Activated CD4-positive, alpha-beta T cell treated with anti-CD3 and anti-CD28 coated beads, Interleukin-2, amount 50 U/mL, for 24 hours (primary cell): ENCODE measurements at places on chromosomes 16 and 17.

GRCh38 chr16:1771188-1771863 is at the start of gene NME3:
NME3 (minus strand) TSS chr16:1771543; CDS start chr16:1771534, 9 bp downstream.
- peak; percentile 70 for DNase-seq

- DNase-seq, result no peak
Measured at GRCh38 chr17:28057731-28058246, 15.3 kb downstream of the NLK start.

- DNase-seq, result no peak
Measured at GRCh38 chr17:2776589-2777241, 19.5 kb upstream of the RAP1GAP2 start.

GRCh38 chr17:34451313-34451712 is 88.3 kb upstream of the CCL1 start:
- no peak for DNase-seq

DNA sequence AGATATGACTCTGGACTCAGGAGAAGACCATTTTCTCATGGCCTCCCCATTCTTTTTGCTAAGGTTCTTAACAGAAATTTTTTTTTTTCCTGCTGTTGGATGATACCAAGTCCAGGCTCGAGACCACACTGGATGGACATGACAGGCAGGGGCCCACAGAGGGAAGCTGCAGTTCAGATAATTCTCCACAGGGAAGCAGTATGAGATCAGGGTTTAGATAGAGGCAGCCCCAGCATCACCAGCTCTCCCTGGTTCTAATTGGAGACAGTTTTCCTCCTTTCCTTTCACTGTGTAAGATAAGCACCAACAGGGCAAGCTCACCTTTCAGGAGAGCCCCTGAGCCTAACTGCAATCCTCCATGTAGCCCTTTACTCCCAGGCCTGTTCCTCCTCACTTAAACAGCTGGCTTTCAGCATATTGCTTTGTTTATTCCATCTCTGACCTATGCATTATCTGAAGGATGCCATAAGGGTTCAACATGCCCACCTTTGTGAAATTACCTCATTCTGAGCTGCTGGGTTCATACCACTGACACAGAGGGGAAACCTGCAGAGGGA is 108.1 kb downstream of the SNX11 start:
- no peak for DNase-seq

DNA sequence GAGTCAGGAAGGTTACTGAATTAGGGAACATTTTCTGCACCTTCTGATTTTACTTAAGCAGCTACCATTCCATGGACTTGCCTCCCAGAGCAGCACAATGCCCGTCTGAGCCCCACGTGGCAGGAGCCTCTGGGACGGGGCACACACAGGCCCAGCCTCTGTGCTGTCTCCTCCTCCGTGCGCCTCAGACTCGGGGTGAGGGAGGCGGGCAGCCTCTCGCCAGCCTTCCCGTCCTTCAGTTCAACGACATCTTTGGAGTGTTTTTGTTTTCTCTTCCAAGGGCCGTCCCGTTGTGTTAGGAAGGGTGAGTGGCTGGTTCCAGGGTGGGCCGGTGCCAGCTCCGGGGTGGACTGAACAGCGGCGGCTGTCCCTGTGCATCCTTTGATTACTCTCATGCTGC is 31.8 kb downstream of the NDEL1 start:
- no peak for DNase-seq

DNA sequence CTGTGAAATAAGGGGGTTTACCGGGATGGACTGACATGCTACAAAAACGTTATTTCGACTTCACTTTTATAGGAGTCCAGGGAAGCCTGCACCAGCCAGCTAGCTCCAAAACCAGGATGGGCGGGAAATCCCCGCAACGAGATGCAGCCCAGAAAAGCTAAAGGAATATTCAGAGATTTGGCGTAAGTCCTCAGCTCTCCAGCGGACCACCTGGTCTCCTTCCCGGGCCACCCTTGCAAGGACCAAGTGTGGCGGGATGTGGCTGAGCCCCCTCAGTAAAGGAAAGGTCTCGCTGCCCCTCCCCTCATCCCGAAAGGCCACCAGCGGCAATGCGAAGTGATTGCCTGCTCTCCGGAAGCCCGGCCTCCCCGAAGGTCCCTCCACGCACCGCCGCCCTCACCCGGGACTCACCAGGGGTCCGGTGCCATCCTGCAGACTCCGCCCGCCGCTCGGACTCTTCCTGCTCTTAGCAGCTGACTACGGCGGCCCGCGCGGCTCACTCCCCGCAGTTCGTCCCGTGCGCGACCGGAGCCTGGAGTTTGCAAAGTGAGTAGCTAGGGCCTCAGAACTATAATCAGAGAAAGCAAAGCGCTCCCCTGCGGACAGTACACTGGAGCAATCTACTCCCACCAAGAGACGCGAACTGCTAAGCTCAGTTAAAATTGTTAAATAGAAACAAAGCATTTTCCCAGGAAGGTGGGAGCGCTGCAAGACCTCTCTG is at the start of gene STX8:
Gene STX8 (minus strand): TSS at position 440 of the 721 bp plus-strand sequence. CDS start 12 bp downstream, at position 428.
- peak; percentile 56 for DNase-seq

DNA sequence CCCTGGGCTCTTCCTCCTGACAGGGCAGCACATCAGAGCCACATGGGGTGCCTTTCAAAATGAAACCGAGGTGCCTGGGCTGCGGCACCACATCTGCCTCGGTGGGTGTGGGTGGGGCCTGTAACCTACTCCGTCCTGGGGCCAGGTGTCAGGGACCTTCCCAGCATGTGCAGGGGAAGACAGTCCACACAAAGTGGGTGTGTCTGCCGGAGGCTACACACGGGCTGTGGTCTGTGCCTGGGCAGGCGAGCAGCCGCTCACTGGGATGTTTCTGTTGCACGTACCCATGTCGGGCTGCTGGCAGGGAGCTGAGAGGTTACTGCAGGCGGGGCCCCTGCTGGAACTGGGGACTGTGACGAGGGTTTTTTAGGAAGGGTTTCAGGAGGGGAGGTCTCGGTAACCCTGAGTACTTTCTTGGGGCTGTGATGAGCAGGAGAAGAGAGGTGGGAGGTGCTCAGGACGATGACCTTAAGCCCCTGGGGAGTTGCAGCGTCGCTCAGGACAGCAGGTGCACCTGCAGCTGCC is 351.2 kb downstream of the SEC14L1 start:
- DNase-seq, result no peak

GRCh38 chr17:69703751-69704150 is 289.3 kb downstream of the MAP2K6 start:
- DNase-seq, result no peak

GRCh38 chr16:35391328-35391727 is 1931.9 kb downstream of the TP53TG3F start:
- DNase-seq, result no peak

DNA sequence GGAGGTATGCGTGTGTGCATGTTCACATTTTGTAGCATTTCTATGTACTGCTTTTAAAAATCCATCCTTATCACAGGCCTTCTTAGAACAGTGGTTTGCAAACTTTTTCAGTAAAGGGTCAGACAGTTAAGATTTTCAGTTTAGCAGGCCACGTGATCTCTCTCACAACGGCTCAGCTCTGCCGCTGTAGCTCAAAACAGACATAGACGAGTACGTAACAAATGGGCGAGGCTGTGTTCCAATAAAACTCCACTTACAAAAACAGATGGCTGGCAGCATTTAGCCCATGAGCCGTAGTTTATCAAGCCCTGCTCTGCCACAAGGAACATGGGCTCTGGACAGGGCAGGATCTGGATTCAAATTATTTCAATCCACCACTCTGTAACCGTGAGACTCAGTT is 141.8 kb downstream of the XYLT1 start:
- no peak for DNase-seq

GRCh38 chr16:67542464-67542863 is 13.8 kb downstream of the RIPOR1 start:
- DNase-seq, result no peak

DNA sequence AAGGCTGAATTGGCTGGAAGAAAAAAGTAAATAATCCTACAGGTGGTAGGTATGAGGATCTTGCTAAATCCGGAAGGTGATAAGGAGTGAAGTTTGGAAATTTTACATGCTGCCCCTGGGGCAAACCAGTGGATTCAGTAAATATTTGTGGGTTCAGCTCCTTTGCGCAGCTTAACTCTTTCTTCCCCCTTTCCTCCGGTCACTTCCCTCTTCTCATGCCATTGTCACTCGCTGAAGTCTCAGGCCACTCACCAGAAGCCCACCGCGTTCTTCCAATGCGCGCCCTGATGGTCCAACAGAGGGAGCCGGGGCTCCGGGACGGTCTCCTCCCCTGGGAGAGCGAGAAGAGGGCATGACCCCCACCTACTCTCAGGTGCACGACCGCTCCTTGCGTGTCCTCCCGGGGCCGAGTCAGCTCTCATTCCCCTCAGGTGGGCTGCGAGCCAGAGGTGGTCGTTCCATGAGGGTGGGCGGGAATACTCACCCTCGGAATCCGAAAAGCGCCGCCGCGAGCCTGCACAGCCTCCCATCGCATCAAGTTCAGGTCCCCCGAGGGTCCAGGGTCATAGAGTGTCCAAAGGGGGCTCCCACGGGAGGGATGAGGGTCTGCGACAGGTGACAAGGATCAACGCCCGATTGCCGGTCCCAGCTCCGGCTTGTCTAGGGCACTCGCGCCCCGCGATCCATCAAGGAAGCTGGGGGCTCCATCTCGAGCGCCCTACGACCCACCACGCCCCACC is 474 bp downstream of the CLN3 start:
- DNase-seq, result no peak

GRCh38 chr16:76207270-76207669 is 69.9 kb upstream of the CNTNAP4 start:
- no peak for DNase-seq

DNA sequence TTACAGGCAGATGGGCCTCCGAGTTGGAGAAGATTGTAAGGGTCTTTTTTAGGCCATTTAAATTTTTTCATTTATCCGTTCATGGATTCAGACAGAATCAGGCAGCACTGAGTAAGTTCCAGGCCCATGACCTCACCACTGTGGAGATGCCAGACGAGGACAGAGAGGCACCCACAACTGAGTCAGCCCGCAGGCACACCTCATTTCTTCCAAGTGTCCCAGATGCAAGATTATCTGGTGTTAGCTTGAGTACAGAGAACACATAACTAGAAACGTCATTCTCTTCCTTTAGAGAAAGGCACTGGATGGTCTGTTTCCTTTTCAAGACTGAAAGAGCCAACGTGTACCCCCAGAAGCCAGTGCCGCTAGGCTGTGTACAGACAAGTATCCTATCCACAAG is 16.9 kb downstream of the CLEC16A start:
- no peak for DNase-seq

DNA sequence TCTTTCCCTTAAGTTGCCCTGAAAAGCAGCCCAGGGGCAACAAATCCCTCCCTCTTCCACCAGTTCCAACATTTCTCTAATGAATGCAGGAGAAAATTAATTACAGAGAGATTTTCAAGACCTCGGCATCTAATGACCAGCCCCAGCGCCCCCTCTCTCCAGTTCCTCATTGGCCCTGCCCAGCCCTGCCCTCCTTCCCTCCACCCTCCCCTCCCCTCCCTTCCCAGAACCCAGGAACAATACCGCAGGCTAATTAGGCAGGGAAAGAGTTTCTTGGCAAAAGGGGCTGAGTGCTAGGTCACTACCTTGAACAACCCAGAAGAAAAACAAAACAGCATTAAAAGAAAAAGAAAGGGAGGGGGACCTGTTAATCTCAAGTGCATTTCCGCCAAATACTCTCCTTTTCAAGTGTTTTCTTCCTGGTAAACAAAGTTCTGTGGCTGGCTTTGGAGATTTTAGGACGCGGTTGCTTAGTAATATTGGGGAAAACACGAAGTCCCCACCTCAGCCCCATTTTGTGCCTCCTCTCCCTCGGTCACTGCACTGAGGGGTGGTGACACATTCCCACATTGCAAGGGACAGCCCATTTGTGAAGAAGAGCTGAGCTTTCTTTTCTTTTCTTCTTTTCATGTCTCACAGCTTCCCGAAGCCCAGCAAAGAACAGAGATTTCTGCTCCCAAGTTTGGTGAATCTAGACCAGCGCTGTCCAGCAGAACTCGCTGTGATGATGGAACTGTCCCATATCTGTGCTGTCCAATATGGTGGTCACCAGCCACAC is 215.4 kb downstream of the SOX9 start:
- DNase-seq, result no peak

- no peak for DNase-seq
Measured at GRCh38 chr16:5916711-5917191, 819.2 kb upstream of the EEF2KMT start.

DNA sequence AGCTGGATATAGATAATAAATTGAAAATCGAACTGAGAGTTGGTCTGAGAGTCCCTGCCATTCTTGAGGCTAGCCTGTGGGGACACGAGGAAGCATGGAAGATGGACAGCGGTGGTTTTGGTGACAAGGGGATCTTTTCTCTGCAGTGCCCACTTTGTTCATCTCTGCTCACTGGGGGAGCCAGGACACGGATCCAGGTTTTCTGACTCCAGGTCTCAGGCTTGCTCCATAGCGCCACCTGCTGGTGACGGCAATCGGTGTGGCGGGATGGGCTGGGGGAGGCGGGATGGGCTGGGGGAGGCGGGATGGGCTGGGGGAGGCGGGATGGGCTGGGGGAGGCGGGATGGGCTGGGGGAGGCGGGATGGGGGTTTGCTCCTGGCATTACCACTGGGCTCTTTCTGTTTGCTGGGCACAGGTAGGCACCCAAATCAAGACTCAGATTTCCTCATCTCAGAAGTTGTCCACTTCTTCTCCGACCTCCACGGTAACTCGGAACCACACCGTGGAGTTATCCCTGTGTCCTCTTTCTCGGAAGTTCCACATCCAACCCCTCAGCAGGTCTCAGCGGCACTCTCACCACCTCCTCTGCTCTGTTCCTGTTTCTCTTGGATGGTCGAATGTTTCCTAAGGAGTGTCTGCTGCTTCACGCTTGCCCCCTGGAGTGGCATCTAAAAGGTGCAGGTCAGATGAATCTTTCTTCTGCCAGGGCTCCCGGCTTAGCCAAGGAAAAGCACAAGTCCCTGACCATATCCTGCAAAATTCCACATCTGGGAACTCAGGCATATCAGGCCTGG is 142.4 kb downstream of the CYLD start:
- DNase-seq, result peak; percentile 4

DNA sequence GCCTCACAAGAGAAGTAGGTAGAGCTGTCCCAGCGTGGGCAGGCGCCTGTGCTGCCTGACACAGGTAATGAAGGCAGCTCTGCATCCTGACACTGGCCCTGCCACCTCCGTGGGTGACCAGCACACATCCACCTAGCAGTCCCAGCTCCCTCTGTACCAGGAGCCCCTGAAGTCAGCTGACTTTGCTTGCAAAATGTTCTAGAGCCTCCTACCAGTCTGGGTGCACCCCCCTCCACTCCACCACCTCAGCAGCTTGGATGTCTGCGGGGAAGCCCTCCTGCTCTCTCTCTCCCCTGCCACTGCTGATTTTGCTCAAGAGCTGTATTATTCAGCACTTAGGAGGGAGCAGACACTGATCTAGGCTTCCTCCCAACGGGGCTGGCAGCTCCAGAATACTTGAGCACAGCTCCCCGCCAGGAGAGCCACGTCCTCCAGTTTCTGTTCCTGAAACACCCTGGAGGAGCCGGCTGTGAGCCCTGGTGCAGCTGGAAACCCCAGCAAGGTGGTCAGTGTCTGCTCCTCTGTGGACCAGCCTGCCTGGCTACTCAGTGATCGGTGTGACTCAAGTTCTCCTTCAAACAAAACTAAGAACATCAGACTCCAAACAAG is 1.0 kb downstream of the RNF166 start:
- DNase-seq, result no peak

DNA sequence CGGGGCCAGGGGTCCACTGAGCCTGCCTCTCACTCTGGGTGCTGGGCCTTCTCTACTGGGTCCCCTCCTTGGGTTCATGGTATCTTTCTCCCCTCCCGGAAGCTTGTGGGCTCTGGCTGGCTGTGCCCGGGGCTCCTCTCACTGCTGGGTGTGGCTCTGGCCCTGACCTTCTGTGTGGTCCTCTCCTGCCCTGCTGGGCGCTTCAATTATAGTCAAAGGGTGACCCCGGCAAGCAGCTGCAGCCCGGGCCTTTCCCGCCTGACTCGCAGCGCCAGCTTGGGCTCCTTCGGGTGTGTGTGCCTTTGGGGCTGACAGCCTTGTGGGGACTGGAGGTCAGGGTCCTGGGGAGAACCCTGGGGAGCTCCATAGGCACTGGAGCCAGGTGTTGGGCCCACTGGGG is 54.2 kb upstream of the PVALEF start:
- no peak for DNase-seq
